ENCODE measurements at places on chromosomes 1 and 21. TPM values are rescaled to one million over a fixed set of nuclear protein-coding genes. Genes with fewer than 3 reads are reported as not detected.
A peak's percentile ranks its signal among the peaks of the same experiment; 100 is the strongest.

NBPF6 gene
- total RNA-seq: not detected

MTARC2 gene
- 22.2 TPM for total RNA-seq

GPR161 gene
- 23.3 TPM for total RNA-seq

ANGPTL1 gene
- total RNA-seq: 18.9 TPM

CELA2A gene
- total RNA-seq: 5.4 TPM

LYPD8 gene
- total RNA-seq: not detected

PDE4B gene
- total RNA-seq: 18.1 TPM

OR2AK2 gene
- not detected for total RNA-seq

GPR61 gene
- total RNA-seq: not detected

PCBP3 gene
- 0.77 TPM for total RNA-seq

CRP gene
- total RNA-seq: not detected

RHD gene
- not detected for total RNA-seq

NHLH1 gene
- total RNA-seq: not detected

GRCh38 chr1:115862403-115862802, 21.5 kb upstream of the NHLH2 start:
- no peak overlapping the region for H3K4me3 ChIP-seq
- no peaks in the 10 kb centered on the region for H3K4me1 ChIP-seq
- DNase-seq: no peak
- no peaks in the 10 kb centered on the region for H3K36me3 ChIP-seq

DNA sequence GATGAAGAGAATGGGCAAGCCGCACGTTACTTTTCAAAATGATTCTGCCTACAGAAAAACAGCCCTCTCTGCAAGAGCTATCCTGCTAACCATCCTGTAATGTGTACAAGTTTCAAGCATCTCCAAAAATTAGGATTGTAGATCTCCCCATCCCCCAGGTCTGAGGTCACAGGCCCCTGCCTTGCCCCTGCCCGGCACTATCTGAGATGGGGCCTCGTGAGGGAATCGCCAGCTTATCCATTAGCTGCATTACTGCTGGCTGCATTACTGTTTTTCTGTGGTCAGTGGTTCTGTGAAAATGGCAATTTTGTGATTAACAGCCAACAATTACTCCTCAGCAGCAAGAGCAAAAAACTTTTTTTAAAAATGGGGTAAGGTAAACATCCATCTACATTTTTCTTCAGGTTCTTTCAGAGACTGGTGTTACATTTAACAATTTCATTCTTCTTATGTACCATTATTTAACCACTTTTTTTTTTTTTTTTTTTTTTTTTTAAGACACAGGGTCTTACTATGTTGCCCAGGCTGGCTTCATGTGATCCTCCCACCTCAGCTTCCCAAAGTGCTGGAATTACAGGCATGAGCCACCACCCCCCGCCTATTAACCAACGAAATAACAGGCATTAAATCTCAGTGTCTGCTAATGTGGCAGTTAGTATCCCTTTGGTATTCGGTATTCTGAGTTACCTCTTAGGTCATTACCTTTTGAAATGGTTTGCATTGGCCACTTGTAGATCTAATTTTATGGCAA, 83.8 kb downstream of the MRPL37 start:
- H3K4me3 ChIP-seq: no peak overlapping the region
- no peaks in the 10 kb centered on the region for H3K36me3 ChIP-seq
- no peak overlapping the region for H3K27ac ChIP-seq
- no peaks in the 10 kb centered on the region for H3K27me3 ChIP-seq
- DNase-seq: no peak
- H3K4me1 ChIP-seq: peaks cover 22% of the 10 kb centered on the region

- H3K36me3 ChIP-seq: no peaks in the 10 kb centered on the region
- H3K27me3 ChIP-seq: no peaks in the 10 kb centered on the region
- no peak overlapping the region for H3K27ac ChIP-seq
- no peak for DNase-seq
Observed at GRCh38 chr1:186440584-186440983, 20.3 kb downstream of the PDC start.

- no peak overlapping the region for H3K4me3 ChIP-seq
- no peaks in the 10 kb centered on the region for H3K36me3 ChIP-seq
- DNase-seq: no peak
- H3K27me3 ChIP-seq: no peaks in the 10 kb centered on the region
Observed at GRCh38 chr1:89502042-89502441, 22.6 kb upstream of the LRRC8B start.

GRCh38 chr1:119008483-119009311, 20.6 kb upstream of the TBX15 start:
- no peak overlapping the region for H3K27ac ChIP-seq
- H3K27me3 ChIP-seq: peaks cover 20% of the 10 kb centered on the region
- H3K4me3 ChIP-seq: no peak overlapping the region

- H3K27ac ChIP-seq: no peak overlapping the region
- no peak for DNase-seq
- H3K36me3 ChIP-seq: no peaks in the 10 kb centered on the region
- no peaks in the 10 kb centered on the region for H3K4me1 ChIP-seq
- no peak overlapping the region for H3K4me3 ChIP-seq
- no peaks in the 10 kb centered on the region for H3K27me3 ChIP-seq
Observed at GRCh38 chr1:89739844-89740216, 81.0 kb upstream of the LRRC8D start.

- H3K36me3 ChIP-seq: no peaks in the 10 kb centered on the region
- H3K27ac ChIP-seq: no peak overlapping the region
- H3K27me3 ChIP-seq: no peaks in the 10 kb centered on the region
- H3K4me1 ChIP-seq: no peaks in the 10 kb centered on the region
- H3K4me3 ChIP-seq: no peak overlapping the region
Observed at GRCh38 chr1:196376630-196377328, 231.5 kb downstream of the KCNT2 start.

DNA sequence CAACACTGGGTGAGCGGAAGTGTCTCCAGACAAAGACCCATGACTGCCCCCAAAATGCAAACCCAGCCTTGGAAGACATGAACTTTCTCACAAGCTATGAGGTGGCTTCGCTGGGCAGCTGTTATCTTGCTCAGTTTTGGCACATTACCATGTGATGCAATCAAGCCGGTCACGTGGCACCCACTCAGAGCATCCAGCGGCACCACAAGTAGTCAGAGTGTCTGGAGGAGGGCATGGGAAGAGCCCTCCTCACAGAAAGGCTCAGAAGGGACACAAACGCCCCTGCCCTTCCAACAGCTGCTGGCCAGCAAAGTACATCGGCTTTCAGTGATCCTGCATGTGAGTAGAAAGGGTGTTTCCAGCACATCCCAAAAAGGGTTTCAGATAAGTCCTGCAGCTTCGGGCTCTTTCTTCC, 145.5 kb upstream of the IRF2BP2 start:
- no peak overlapping the region for H3K27ac ChIP-seq
- no peaks in the 10 kb centered on the region for H3K36me3 ChIP-seq
- H3K4me3 ChIP-seq: no peak overlapping the region
- no peaks in the 10 kb centered on the region for H3K4me1 ChIP-seq
- peak; percentile 25 for DNase-seq

DNA sequence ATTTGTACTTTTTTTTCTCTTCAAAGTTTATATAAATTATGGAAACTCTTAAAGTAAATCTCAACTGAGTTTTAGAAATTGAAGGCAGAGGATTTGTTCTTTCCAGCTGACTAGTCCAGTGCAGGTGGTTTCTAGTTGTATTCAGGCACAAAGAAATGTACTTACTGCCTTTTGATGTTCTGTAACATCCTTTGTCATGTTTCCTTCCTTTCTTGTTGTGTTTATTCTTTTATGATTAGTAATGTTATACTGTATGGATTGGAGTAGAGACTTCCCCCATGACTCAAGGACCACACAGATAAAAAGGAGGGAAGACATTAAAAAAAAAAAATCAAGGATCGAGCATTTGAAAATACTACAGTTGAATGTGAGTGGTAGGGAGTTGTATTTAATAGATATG, 8.0 kb downstream of the HIPK1 start:
- no peak for DNase-seq
- H3K4me1 ChIP-seq: no peaks in the 10 kb centered on the region
- no peak overlapping the region for H3K4me3 ChIP-seq
- no peaks in the 10 kb centered on the region for H3K36me3 ChIP-seq
- no peak overlapping the region for H3K27ac ChIP-seq
- H3K27me3 ChIP-seq: no peaks in the 10 kb centered on the region

DNA sequence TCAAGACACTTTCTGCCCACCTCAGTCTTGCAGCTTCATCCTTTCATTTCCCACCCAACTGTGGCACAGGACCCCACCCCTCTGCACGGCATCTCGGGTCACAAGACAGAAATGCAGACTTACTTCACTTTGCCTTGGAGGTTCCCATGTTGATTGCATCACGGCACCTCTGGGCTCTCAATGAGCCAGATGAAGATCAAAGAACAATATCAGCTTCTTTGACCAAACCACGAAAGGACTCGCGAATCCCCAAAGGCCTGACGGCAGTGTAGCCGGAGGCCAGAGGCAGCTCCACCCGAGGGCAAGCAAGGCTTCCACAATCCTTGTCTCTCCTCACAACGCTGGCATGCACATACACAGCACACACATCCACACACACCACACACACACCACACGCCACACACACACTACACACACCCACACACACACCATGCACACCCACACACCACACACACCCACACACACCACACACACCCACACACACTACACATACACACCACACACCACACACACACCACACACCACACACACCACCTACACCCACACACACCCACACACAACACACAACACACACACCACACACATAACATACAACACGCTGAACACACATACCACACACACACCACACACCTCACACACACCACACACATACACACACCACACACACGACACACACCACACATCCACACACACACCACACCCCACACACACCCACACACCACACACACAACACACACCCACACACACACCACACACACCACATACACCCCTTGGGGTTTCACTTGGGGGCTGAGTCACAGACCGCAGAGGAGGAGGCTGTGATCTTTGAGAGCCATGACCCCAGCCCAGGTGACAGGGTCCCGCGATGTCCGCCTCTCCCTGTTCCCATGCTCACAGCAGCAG, 35.8 kb downstream of the UBASH3A start:
- DNase-seq: no peak
- no peak overlapping the region for H3K27ac ChIP-seq
- H3K27me3 ChIP-seq: no peaks in the 10 kb centered on the region
- H3K4me3 ChIP-seq: no peak overlapping the region
- no peaks in the 10 kb centered on the region for H3K4me1 ChIP-seq

- no peak overlapping the region for H3K4me3 ChIP-seq
- H3K27ac ChIP-seq: no peak overlapping the region
- H3K36me3 ChIP-seq: no peaks in the 10 kb centered on the region
- H3K27me3 ChIP-seq: no peaks in the 10 kb centered on the region
- DNase-seq: no peak
Observed at GRCh38 chr1:114216431-114217173, 62.9 kb upstream of the SYT6 start.

GRCh38 chr1:47921935-47922415, 75.2 kb downstream of the TRABD2B start:
- no peak for DNase-seq
- no peaks in the 10 kb centered on the region for H3K4me1 ChIP-seq
- H3K4me3 ChIP-seq: no peak overlapping the region

DNA sequence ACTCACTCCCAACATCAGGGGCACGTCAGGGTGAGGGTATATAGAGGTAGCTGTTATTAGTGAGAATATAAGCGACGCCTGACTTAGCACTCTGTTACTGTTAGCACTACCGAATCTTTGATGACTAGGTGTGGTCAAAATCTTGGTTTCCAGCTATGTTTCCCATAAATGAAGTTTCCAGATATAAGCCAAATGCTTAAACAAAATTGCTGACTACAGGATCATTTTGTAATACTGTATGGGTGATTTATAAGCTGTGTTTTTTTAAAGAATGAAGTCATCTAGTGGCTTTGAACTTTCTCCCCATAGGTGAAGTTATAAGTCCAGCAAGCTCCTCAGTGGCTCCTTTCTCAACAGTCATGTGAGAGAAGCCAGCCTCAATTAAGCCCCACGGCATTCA, 23.7 kb downstream of the KCNJ15 start:
- H3K36me3 ChIP-seq: no peaks in the 10 kb centered on the region
- H3K4me3 ChIP-seq: no peak overlapping the region
- no peak overlapping the region for H3K27ac ChIP-seq
- H3K4me1 ChIP-seq: no peaks in the 10 kb centered on the region

GRCh38 chr21:18373606-18374005, 30.0 kb downstream of the TMPRSS15 start:
- no peak for DNase-seq
- H3K27ac ChIP-seq: no peak overlapping the region

DNA sequence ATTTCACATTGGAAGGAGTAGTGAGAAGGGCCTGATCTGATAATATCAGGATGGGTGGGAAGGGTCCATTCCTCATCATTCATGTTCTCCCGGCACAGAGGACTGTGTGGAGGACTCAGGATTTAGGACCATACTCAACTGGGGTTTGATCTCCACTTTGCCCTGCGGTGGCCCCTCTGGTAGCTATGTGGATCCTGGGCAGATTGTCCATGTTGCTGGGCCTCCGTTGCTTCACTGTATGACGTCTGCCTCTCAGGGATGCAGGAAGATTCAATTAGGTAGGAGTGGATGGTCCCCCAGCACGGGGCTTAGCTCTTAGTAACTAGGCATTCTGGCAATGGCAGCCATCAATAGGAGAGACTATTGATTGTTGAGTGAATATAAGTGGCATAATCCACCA, 2.3 kb downstream of the ETS2 start:
- peaks cover 3% of the 10 kb centered on the region for H3K4me1 ChIP-seq
- H3K36me3 ChIP-seq: no peaks in the 10 kb centered on the region
- H3K27me3 ChIP-seq: no peaks in the 10 kb centered on the region
- peak overlapping the region; percentile 86 for H3K4me3 ChIP-seq
- DNase-seq: no peak
- peak overlapping the region; percentile 91 for H3K27ac ChIP-seq

- no peak for DNase-seq
- H3K36me3 ChIP-seq: no peaks in the 10 kb centered on the region
- no peak overlapping the region for H3K4me3 ChIP-seq
- no peaks in the 10 kb centered on the region for H3K27me3 ChIP-seq
- H3K4me1 ChIP-seq: no peaks in the 10 kb centered on the region
Observed at GRCh38 chr1:199272139-199272544, 633.3 kb downstream of the PTPRC start.

DNA sequence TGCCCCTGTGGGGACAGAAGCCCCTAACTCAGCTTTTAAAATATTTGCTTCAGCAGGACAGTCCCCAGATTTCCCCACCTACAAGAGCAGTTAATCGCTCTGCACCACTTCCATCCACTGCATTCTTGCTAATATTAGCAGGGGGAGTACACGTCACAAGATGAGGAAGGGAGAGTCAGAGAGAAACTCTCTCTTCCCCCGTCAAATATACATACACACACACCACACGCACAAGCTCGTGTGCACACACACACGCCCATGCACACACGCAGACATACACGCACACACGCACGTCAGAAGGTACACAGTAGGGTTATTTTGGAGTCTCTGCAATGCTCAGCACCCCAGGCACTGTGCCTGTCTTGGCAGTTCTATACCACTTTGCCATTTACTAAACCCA, 2.1 kb downstream of the CLCA1 start:
- H3K36me3 ChIP-seq: no peaks in the 10 kb centered on the region
- H3K4me3 ChIP-seq: no peak overlapping the region
- no peak for DNase-seq
- H3K27me3 ChIP-seq: no peaks in the 10 kb centered on the region

- H3K27ac ChIP-seq: peak overlapping the region; percentile 97
- DNase-seq: peak; percentile 34
- H3K4me3 ChIP-seq: peak overlapping the region; percentile 56
- no peaks in the 10 kb centered on the region for H3K27me3 ChIP-seq
- no peaks in the 10 kb centered on the region for H3K4me1 ChIP-seq
- H3K36me3 ChIP-seq: no peaks in the 10 kb centered on the region
Observed at GRCh38 chr1:182392050-182393028, 749 bp upstream of the GLUL start.

Data from prostate gland (tissue), 2 donors.